ENCODE measurements at places on chromosomes 7 and 10.

DNA sequence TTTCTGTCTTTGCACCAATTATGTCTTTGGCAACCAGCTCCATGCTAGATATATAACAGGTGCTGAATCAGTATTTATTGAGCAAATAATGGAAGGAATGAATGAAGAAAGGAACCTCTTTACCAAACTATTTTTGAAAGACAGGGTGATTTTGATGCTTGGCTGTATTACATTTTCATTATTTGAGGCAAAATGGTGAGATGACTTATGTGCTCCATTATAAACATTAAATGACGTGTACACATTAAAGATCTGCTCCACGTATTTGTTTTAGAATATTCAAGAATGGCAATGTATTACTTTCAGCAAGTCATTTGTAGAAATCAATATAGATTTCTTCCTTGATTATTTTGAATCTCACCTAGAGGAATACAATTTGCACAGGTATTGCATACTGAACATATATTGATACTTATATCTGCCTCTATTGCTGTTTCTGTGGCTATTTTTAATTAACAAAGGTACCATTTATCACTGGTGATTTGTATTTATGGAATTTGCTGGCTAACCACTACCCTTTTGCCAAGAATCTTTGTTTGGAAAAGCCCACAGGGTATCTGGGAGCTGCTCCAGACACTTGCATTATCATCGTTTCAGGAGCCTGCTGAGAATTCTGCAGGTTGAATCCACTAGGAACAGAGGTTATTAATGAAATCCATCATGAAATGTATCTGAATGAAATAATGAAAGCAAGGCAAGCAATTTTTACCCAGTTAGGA lies 92.2 kb downstream of the SEMA3C start:
- DNase-seq, result no peak

- DNase-seq, result no peak
Observed at GRCh38 chr10:97229322-97230015, 43.7 kb upstream of the SLIT1 start.

DNA sequence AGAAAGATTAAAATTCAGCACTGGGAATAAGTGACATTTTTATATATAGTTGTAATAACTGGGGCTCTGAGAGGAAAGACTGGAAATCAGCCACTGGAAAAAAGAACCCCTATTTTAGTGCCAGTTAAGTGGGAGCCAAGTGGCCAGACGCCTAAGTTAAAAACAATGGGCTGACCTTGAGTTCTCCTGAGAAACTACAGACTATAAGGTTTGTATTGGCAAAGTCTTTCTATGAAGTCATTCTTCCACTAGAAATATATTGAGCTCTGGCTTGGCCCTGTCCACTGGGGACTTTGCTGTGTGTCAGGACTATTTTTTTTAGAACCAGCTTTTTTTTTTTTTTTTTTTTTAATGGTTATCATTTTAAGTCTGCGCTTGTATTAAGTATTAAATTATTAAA lies 210.6 kb upstream of the FZD8 start:
- DNase-seq, result no peak

- no peak for DNase-seq
Observed at GRCh38 chr7:106485031-106485551, 175.9 kb downstream of the CCDC71L start.

- no peak for DNase-seq
Observed at GRCh38 chr7:134639061-134639460, 7.6 kb upstream of the BPGM start.

GRCh38 chr10:32338262-32338661 lies 8.7 kb downstream of the EPC1 start:
- DNase-seq, result no peak

- no peak for DNase-seq
Observed at GRCh38 chr7:133290041-133290440, 37.2 kb downstream of the EXOC4 start.

DNA sequence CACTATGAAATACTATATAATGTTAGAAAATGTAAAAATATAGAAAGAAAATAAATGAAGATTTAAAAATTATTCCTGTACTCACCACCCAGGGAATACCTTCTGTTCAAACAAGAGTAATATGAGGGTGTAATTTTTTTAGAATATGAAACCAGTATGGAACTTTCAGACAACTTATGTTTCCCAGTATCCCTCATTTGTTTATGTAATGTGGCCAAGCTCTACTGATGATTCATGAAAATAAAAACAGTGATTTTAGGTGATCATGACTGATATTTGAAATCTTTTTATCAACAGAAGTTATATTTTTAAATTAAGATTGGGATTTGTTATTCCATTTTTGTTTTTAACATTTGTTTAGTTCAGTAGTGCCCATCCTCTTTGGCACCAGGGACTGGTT lies 18.8 kb downstream of the SLK start:
- no peak for DNase-seq

- no peak for DNase-seq
Observed at GRCh38 chr7:4730276-4730675, 45.1 kb upstream of the AP5Z1 start.

DNA sequence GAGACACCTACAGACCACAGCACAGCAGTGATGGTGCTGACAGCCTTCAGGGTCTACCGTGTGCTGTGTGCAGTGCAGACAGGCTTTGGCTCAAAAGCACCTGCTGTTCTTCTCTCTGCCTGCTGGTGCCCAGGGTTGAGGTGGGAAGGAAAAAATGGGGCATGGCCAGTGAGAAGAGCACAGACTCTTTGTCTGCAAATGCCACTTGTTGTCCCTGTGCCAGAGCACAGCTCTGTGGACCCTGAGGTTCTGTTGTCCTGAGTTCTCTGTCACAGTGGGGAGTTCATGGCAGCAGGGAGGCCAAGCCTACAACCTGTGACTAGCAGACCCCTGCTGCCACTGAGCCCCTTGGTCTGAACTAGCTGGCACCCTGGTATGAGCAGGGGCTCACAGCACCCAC lies 376.7 kb downstream of the GLRX3 start:
- no peak for DNase-seq

DNA sequence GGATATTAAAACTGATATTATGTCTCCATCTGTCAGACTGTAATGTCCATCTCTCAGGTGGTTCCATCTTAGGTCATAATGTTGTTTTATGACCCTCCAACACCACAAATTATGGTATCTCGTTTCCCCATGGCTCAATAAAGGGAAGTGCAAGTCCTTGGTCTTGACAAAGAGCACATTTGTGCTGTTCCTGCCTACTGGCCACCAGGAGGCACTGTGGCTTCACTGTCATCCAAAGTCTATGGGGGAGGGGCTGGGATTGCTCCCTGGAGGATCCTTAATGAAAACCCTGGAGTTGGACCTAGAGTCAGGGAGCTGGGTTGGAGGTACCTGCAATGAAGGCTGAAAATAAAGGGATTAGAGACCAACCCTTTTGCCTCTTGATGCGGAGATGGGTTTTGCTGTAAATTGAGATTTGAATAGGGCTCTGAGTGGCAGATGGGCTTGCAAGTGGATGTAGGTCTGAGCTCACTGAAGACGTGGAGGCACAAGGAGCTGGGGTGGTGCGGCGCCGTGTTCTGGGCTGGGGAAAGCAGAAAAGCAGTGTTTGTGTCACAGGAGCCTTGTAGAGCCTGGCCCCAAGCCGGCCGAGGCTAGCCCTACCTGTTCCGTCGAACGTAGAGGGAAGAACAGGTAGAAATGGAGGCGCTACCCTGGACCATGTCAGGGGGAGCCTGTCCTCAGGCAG lies 180.5 kb upstream of the PRSS58 start:
- DNase-seq, result no peak

DNA sequence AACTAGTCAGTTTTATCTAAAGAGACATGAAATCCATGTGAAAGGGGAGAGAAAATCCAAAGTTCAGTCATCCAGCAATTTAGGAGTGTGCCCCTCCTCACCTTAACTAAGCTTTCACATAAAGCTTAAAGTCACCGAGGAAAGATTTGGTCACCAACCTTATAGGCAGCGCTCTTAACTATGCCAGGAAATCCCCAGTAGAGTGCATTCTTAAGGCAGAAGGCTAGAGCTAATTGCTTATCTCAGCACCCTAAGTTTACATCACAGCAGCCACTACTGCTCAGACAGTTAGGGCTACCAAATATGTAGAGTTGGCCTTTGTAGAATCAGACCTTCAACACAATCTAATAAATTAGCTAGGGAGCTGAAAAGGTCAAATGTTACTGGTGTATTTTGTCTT lies 47.9 kb downstream of the MTPN start:
- no peak for DNase-seq

GRCh38 chr10:75776738-75777504 lies 345.5 kb downstream of the LRMDA start:
- DNase-seq, result no peak

GRCh38 chr10:87640043-87640442 lies 19.6 kb upstream of the PAPSS2 start:
- DNase-seq, result no peak

GRCh38 chr7:111174510-111174909 lies 83.6 kb downstream of the LRRN3 start:
- DNase-seq, result no peak

DNA sequence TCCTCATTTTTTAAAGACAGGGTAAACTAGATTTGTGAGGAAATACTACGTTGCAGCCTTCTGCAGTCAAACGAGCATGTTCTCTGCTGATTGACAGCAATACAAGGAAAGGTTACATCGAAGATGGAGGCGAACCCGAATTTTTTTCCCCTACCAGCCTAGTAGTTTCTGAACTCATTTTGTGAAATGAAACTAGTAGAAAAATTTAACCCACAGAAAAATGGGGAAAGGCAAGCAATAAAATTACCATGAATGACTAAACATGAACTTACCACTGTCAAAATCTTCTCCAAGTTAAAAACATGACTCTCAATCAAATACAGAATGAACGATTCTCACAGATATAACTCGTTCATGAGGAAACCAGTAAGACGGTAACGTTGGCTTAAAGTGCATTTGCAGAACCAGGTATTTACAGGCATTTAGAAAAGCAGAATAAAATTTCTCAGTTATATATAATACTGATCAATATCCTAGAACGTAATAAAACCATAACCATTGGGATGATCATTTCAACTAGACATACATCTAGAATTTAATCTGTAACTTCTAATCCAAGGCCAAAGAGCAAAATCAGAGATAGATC lies 73.9 kb downstream of the CELF2 start:
- DNase-seq, result no peak
